ENCODE measurements at places on chromosomes 1 and 21. TPM values are rescaled to one million over a fixed set of nuclear protein-coding genes. Genes with fewer than 3 reads are reported as not detected.

The BEST4 gene
- not detected for total RNA-seq

The RPTN gene
- total RNA-seq, result not detected

The SMIM1 gene
- 10.8 TPM for total RNA-seq

The FH gene
- 201 TPM for total RNA-seq

The SETSIP gene
- total RNA-seq, result not detected

The VASH2 gene
- total RNA-seq, result 4.7 TPM
